Stimulated activated CD4-positive, alpha-beta T cell treated with anti-CD3 and anti-CD28 coated beads, Interleukin-1b, Interleukin-23, amount 100 ng/mL, for 48 hours (primary cell): ENCODE measurements at places on chromosomes 6 and 20.

DNA sequence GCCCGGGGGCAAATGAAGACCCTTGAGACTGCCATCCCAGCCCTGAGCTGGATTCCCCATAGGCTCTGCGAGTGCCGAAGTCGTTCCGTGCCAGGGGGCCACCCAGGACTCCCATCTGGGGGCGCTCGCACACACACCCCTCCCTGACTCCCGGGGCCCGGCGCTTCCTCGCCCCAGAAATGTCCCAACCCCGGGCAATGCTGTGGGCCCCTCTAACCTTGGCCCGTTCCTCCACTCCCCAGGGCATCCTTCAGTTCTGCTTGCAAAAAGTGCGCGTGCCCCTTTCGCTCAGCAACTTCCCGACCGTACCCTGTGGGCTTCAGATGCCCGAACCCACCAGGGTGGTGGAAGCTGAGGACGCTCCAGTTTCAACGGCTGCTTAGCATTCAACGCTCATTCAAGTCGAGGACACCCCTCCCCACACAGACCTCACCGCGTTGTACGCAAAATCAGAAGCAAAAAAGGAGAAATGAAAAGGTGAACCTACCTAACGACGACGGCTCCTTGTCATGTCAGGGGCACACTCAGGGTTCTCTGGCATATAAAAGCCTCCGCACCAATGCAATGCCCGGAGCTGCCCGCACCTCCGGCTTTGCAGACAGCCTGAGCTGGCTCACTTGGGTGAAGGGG, 25.3 kb downstream of the RIPOR2 start:
- peak; percentile 43 for DNase-seq

GRCh38 chr6:154506582-154506981, 3.9 kb downstream of the CNKSR3 start:
- no peak for DNase-seq

DNA sequence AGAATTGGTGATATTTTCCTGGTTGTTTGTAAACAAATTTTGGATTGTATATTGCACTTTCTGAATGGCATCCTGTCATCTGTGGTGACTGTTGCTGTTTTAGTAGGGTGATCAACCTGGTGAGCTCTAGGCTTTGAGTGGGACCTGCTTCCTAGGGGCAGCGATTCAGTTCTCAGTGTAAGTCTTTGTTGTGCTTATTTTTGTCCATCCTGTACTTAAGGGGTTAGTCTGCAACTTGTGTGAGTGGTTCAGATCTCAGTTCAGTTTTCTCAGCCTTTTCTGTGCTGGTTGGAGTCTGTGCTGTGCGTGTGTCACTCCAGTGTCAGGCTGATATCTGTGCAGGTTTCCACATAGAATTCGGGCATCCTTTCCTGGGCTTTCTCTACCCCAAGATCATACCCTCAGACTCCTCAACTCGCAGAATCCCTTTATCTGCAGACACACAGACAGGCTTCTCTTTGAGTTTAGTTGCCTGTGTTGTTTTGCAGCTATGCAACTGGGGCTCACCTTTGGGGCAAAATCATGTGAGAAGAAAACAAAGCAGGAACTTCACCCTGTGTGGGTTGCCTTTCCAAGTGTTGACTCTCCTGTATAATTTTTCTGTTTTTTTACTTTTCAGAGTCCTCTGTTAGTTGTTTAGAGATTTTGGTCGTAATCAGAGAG, 177.7 kb downstream of the FARS2 start:
- no peak for DNase-seq

GRCh38 chr6:132830334-132830751, 16.0 kb downstream of the RPS12 start:
- DNase-seq, result no peak

- DNase-seq, result no peak
These were observed 166.5 kb upstream of the QKI start for GRCh38 chr6:163248051-163248450.

GRCh38 chr6:154598399-154598798, 87.9 kb upstream of the CNKSR3 start:
- DNase-seq, result no peak
